ENCODE measurements at places on chromosomes 12 and 14. TPM values are rescaled to one million over a fixed set of nuclear protein-coding genes. Genes with fewer than 3 reads are reported as not detected.

Gene MYF6
- total RNA-seq: not detected

Gene FSCB
- total RNA-seq: not detected

DNA sequence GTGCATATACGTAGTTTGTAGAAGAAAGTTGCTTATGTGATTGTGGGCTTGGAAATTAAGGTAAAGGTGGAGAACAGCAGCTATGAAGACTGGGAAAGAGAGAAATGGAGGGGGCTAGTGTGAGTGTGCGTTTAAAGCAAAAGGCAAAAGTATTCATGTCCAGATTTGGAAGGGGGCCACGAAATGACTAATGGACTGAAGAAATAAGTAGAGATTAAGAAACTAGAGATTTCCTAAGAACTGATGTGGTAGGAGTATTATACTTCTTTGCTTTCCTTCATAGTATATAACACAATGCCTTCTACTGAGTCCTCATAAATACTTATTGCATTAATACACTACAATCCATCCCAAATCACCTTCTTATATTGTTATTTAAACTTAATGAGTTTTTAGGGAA, 298.6 kb upstream of the NOVA1 start:
- DNase-seq: no peak

DNA sequence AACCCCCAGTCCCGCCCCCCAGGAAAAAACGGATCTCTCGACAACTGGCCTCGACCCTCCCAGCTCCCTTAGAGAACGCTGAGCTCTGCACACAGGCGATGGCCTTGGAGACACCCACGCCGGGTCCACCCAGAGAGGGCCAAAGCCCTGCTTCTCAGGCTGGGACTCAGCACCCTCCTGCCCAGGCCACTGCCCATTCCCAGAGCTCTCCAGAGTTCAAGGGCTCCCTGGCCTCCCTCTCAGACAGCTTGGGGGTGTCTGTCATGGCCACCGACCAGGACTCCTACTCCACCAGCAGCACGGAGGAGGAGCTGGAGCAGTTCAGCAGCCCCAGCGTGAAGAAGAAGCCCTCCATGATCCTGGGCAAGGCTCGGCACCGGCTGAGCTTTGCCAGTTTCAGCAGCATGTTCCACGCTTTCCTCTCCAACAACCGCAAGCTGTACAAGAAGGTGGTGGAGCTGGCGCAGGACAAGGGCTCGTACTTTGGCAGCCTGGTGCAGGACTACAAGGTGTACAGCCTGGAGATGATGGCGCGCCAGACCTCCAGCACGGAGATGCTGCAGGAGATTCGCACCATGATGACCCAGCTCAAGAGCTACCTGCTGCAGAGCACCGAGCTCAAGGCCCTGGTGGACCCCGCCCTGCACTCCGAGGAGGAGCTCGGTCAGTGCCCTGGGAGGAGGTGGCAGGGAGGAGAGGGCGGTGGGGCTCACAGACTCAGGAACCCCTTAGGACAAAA, 95.8 kb downstream of the LGMN start:
- DNase-seq: no peak

All from Calu3 (cell line).